ENCODE measurements at places on chromosomes 1 and 21.

- no peak for DNase-seq
These were observed 374.9 kb upstream of the PTBP2 start for GRCh38 chr1:96346719-96347118.

- peak; percentile 78 for DNase-seq
These were observed at the start of gene CELSR2 for GRCh38 chr1:109248797-109249629. TSS of gene CELSR2 (plus strand) at chr1:109249539. CDS start at chr1:109250080, 541 bp downstream.

GRCh38 chr1:151171190-151171589, 4.6 kb downstream of the TMOD4 start:
- DNase-seq, result no peak

DNA sequence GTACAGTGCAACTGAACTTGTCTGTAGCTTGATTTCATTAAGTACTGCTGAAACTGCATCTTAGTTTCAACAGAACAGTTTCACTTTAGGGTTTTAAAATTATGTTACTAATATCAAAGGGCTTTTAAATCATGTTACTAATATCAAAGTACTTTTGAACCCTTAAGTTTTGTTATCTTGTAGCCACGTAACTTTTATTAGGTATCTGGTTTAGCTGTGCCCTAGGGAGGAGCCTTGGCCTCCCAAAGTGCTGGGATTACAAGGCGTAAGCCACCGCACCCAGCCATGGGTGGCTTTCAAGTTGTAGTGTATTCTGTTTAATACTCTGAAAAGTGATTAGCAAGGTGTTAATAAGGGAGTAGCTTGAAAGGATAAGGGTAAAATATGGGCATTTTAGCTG, 2.0 kb downstream of the KDM4A start:
- DNase-seq, result no peak

DNA sequence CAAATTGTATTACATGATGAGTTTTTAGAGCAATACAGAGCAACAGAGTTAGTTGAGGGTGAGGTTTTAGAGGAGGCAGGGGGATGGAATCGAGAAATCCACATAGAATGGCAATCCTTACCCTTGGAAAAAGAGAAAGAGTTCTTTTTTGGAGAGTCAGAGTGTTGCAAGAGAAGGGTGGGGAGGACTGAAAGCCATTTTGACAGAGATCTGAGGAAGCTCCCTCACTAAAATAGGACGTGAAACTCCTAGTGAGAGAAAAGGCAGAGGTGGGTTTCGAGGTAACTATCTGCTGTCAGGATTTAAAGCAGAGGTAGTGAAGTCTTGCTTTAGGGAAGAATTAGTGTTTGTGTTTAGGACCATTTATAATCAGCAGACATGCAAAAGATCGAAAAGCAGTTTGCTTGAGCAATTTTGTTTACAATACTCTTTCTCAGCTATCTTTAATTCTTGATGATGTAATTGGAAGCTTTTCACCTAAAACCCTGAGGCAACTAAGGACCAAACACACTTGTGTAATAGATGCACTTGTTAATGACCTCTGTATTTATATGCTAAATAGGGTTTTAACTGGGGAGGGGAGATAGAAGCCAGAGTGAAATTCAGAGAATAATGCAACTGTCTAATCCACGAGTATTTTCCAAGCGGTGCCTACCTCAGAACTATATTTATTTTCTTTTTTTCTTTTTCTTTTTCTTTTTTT, 20.0 kb downstream of the ADAMTS5 start:
- no peak for DNase-seq

GRCh38 chr1:119220991-119221390, 80.5 kb upstream of the WARS2 start:
- DNase-seq, result no peak

DNA sequence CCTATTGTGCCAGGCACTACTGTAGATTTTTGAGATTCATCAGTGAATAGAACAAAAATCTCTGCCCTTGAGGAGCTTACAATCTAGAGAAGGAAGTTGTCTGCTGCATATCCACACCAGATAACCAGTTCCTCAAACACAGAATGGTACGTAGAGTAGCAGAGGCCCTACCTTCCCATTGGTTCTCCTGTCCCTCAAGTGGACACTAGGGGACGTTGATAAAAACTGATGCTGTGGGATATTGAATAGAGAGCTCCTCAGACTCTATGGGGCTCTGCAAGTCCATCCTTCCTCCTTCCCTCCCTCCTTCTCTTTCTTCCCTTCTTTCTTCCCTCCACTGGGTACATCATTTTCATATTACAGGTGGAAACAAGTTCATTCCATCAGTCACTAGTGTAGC, 371.3 kb downstream of the PBX1 start:
- no peak for DNase-seq

GRCh38 chr1:37083603-37084002, 49.3 kb upstream of the GRIK3 start:
- no peak for DNase-seq

GRCh38 chr21:35325953-35326352, 276.9 kb upstream of the RUNX1 start:
- no peak for DNase-seq

DNA sequence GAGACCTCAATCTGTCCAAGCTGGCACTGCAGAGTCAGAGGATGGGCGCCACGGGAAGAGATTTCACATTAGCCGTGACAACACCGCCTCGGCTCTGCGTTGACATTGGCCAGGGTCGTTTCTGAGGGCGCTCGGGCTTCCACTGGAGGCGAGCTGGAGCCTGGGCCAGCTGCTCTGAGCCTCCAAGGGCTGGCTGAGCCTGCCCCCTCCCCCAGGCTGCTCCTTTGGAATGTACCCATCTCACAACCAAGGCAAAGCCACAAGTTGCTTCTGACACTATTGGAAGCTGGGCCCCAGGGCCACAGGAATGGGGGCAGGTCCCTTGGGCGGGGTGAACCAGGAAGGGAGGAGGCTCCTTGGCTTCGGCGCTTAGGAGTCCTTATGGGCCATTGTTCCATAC, 12.7 kb downstream of the GPR3 start:
- DNase-seq, result no peak

All from renal pelvis (tissue), 12 donors.